Stimulated activated CD4-positive, alpha-beta T cell treated with anti-CD3 and anti-CD28 coated beads, Interleukin-2, amount 100 ng/mL, for 24 hours (primary cell): ENCODE measurements at places on chromosomes 5 and 9.

GRCh38 chr9:129746092-129746777, 6.6 kb downstream of the PTGES start:
- no peak for DNase-seq

GRCh38 chr5:57219386-57219785, 45.5 kb downstream of the GPBP1 start:
- no peak for DNase-seq

GRCh38 chr9:98290411-98290810, 35.0 kb upstream of the TBC1D2 start:
- no peak for DNase-seq

DNA sequence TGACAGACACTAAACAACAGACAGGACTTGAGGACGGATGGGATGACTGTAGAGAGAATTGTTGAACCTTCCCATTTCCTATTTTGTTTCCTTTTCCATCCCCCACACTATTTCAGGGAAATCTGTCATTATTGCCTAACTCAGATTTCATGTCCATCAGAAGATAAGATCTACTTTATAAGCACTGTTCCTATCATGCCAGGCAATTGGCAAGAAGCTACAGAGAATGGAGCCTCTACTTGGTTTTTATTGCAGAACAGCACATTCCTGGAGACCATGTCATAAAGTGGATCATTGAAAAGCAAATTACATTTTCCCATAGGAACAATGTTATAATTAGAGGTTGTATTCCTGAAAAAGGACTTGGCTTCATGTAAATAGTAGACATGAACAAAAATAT, 173.7 kb upstream of the KIF2A start:
- no peak for DNase-seq

GRCh38 chr9:16421532-16421931, 448.9 kb downstream of the BNC2 start:
- DNase-seq: no peak

- no peak for DNase-seq
These were observed 69.9 kb downstream of the EHMT1 start for GRCh38 chr9:137688725-137689124.

GRCh38 chr5:135493406-135494180, 41.4 kb upstream of the TIFAB start:
- no peak for DNase-seq
